Epithelial cell of prostate (primary cell): ENCODE measurements at places on chromosomes 5 and 9.

- no peak for DNase-seq
These were observed 495.3 kb upstream of the NMUR2 start for GRCh38 chr5:152900332-152900731.

GRCh38 chr9:17761984-17762676, 183.3 kb downstream of the SH3GL2 start:
- no peak for DNase-seq

DNA sequence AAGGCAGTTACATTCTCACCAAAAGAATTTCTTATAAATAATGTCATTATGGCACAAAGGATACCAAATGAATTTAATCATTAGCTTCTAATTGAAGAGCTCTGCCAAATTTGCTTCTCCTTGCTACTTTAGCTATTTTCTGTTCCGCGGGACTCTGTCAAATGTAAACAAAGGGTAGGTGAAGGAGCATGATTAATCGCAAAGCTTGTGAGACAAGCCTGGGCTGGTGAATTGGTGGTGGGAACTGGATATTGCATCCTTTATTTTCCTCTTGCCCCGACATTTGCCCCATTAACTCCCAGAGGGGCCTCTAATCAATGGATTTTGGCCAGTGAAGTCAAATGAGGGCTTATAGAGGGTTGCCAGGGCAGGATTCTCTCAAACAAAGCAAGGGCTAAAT, 234.2 kb upstream of the RFX3 start:
- DNase-seq, result peak; percentile 36

- no peak for DNase-seq
These were observed 182.4 kb downstream of the CD180 start for GRCh38 chr5:67014191-67014590.

- no peak for DNase-seq
These were observed 818 bp upstream of the FREM1 start for GRCh38 chr9:14911046-14911445.

DNA sequence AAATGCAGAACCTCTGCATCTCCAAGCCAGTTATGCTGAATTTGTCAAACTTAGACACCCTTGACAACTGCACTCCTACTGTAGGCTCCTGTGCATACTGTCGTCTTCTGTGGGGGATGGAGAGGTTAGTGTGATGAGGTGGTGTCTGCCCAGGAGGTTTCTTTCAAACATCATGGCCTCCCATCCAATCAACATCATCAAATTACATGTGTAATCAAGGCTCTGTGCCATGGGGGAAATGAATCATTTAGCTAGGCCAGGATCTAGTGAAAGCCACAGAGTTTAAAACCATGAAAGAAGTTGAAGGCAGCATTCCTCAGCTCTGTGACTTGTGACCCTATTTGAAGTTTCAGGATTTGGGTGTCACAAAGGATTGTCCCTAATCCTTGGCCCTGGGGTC, 240.6 kb downstream of the MARCHF11 start:
- peak; percentile 31 for DNase-seq

GRCh38 chr5:127652952-127653611, 4.2 kb downstream of the CTXN3 start:
- no peak for DNase-seq

DNA sequence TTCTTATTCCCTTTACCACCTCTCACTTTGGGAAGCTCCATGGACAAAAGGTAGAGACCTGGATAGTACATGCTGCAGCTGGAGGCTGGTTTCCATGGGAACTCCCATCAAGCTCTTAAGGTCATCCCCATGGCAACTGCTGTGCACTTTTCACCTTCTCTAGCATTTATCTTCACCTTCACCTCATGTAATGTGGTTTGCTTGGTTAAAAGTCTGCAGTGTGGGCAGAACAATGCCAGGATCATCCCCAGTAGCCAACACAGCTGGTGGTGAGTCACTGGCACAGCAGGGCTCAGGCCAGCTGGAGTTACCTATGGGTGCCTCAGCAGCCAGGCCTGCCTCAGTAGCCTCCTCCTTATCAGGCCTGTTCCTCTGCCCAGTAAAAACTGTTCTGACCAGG, 210.5 kb downstream of the GRIA1 start:
- DNase-seq, result no peak

DNA sequence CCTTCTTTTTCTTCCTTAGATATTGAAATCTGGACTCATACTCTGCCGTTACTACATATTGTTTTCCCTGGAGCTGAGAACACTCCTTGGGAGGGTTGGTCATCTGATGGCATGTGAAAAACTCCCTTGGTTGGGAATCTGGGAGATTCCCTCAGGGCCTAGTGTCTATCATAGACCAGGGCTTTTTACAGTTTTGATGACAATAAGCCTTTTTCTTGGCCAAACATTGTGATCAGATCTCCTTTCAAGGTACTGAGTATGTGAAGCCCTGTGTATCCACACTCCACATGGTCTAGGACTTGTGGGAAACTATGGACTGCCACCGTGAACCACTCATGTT, 32.9 kb downstream of the TMEM252 start:
- DNase-seq, result no peak

DNA sequence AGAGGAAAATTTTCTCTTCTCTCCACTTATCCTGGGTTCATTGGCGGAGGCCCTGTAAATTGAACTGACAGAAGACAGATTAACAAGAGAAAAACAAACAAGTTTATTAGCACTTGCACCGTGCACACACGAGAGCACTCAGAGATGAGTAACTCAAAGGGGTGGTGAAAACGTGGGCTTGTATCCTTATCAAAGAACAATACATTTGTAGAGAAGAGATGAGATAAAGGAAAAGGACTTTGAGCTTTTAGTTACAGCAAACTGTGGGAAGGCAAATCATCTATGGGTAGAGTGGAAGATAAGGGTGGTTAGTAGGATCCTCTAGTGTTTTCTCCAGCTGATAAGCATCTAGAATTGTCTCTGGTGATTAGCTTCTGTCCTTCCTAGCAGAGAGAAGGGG, 44.4 kb upstream of the ROR2 start:
- no peak for DNase-seq

DNA sequence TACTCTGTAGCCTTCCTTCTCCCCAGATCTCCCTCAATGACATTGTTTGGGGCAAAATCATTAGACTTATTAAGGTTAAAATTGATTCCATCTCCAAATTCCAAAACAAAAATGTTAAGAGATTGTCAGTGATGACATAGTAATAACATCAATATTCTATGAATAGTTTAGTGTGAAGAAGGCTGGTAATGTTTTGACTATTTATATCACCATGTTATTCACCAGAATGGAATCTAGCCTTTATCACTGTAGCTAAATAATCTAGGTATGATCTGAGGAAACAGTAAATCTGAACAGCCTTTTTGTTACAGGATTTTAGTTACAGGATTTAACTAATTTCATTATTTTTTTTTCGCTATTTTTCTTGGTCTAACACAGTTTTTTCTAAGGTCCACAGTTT, 929 bp upstream of the PLPP6 start:
- DNase-seq, result no peak

- no peak for DNase-seq
These were observed 282.6 kb downstream of the BRINP1 start for GRCh38 chr9:119086590-119086989.

- DNase-seq, result no peak
These were observed 73.5 kb downstream of the BOD1 start for GRCh38 chr5:173542964-173543363.

- DNase-seq, result no peak
These were observed 620.2 kb downstream of the ACTL7B start for GRCh38 chr9:108235609-108236008.

- DNase-seq, result no peak
These were observed 114.4 kb downstream of the PSD2 start for GRCh38 chr5:139910036-139910435.

- DNase-seq, result no peak
These were observed 69.3 kb upstream of the DAB2 start for GRCh38 chr5:39494107-39494510.

DNA sequence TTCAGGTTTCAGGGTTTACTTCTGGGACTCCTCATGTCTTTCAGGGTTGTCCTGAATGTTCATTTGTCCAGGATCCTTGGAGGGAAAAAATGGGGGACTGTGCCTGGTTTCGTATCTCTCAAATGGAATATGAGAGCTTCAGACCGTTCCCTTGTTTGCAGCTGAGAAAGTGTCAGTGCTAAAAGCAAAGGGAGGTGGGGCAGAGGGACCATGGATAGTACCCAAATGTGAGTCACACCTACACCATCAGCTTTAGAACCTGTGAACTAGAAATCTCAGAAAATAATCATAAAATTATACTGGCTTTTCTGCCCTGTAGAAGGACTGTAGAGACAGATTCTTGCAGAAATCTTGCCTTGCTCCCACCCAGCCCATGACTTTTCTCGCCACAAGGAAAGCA, 84.3 kb upstream of the TAF11L2 start:
- DNase-seq, result no peak

DNA sequence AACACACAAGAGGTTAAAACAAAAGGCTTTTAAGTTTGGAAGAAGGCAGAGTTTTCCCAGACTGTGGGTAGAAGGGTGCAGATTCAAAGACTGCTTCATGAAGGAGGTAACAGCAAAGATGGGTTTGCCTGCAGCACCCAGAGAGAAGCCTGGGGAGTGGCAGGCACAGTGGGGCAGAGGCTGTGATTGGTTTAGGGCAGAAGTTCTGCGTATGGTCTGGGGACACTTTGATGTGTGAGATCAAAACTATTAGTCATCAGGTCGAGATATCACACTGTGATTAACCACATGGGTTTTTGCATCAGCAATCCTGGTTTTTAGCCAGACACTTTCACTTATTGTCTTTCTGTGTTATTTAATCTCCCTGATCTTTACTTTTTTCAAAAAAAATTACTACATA, 188.8 kb upstream of the GLRA1 start:
- DNase-seq, result no peak

DNA sequence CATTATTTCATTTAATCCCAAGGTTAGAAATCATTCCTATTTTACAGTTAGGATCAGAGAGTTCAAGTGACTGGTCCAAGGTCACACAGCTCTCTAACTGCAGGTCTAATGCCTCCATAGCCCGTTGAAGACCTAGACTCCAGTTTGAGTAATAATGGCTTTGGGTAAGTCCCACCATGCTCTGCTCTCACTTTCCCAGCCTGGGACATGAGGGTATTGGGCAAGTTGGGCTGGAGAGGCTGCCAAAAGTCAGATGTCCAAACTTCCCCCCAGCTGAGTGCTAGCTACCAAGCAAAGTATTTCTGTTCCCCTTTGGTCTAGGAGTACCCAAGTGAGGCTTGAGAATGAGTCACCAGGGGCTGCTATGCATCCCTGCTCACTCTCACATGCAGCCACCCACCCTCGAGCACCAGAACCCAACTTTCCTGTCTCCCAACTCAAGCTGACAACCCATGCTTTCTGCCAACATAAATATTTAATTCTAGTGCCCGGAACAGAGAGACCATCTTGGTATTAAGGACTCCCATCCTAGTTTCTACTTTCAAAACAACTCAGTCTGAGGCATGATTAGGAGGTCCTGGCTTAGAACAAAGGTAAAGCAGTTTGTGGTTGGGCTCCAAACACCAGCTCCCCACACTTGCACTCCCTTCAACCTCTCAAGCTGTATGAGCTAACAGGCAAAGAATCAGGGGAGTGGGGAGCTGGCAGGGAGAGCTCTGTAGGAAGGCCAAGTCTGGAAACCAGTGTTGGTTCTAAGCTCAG, 236.5 kb upstream of the TRIM32 start:
- no peak for DNase-seq

DNA sequence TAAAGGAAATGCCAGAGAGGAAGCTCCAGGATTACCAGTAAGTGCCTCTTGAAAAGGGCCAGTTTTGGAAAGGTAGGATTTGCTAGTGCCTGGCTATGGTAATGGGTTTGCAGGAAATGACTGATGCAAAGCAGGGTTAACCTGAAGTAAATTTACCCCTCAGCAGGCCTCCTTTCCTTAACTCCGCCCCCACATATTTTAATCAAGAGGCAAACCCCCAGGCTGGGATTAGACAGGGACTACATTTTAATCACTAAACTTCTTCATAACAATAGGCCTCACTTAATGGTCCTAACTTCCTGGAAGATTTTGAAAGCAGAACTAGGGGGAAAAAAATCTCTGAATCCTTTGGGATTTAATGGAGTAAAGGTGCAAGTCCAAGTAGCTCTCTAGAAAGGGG, 10.2 kb upstream of the SLC1A3 start:
- DNase-seq, result no peak

- no peak for DNase-seq
These were observed 95.3 kb downstream of the IRX2 start for GRCh38 chr5:2656206-2656605.

DNA sequence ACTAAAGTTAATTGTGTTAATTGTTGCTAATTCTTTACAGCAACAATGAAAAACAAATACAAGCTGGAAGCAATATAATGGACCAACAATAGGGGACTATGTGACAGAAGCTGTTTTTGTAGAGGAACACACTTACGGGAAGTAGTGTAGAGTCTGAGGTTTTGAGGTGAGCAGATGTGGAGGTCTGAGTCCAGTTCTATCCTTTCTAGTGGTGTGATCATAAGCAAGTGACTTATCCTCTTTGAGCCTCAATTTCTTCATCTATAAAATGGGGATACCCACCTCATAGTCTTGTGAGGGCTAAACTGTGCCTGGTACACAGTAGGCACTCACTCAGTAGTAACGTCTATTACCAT, 28.3 kb downstream of the ALG2 start:
- DNase-seq, result no peak

DNA sequence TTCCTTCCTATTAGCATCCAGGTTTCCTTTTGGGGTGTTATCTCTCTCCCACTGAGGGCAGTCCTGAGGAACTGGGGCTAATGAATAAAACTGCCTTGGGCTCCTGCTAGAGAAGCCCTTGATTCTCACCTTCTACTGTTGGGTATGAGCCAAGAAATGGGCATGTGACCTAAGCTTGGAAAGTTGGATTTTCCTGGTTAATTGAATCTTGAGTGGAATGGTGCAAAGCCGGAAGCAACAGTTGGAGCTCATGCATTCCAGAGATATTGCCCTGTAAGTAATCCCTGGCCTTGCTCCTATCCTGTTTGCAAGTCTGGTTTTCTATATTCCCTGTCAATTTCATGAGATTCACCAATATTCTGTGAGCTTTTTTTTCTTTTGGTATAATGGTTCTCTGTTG, 158.5 kb upstream of the ELL2 start:
- no peak for DNase-seq

- peak; percentile 12 for DNase-seq
These were observed 310.6 kb downstream of the DIRAS2 start for GRCh38 chr9:90331826-90332575.

DNA sequence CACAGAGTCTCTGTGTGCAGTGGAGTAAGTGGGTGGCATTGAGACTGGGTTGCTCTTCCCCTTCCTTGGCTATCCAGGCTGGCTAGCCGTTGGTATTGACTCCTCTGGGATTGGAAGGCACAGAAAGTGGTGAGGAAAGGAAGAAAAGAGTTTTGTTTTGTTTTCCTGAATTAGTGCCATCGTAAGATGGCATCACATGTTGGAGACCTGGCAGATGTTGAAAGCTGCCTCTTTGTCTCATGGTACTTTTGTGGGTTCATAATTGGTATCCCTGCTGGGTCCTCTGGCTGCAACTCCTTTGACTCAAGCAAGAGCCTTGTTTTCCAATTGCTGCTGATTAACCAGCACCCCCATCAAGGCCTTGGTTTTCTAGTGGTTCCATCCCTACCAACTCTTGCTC, 293.8 kb downstream of the PDE4D start:
- DNase-seq, result no peak
